ENCODE measurements at places on chromosomes 7 and 10.

DNA sequence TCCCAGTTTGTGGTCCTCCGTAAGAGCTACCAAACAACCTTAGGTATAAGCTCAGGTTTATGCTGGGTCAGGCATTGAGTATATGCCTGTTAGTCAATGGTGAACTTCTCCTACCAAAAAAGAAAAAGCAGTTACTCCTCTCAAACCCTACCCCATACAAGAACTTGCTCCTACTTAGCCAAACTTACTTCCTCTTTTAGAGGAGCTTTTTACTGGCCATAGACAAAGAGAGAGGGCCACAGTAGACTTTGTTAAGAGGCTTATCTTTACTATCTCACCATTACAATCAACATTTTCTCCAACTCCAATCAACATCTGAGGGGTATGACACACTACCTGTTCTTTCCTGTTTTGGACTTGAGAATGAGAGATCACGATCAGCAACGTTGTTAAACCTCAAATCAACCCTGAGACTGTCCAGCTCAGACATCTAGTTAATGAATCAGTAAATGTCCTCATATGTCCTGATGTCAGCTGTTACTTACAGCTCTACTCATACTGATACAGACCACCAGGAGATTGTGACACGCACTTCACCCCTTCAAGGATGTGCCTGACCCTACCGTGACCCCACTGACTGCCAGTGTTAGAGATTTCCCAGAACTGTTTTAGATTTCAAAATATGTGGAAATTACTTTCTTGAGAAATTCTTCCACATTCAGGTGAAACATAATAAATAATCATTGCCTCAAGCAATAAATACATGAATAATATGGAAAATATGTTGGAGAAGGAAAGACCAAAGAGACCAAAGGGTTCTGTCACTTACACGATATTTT, 18.4 kb upstream of the CCDC71L start:
- no peak for DNase-seq

DNA sequence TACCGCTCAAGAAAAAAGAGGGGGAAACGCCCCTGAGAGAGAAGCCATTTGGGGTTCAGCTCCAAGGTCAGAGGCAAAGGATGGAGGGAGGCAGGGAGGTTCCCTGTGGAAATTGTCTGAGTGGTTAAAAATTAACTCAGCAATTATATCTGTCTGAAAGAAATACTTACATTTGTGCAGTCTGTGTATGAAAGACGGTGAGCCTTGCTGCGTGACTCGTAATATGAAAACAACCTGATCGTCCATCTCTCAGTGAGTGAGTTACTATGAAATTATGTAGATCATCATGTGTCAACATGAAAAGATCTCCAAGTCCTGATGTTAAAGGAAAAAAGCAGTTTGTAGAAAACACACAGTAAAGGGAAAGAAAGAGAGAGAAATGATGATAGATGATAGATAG, 67.2 kb upstream of the FAM204A start:
- no peak for DNase-seq

GRCh38 chr7:84461093-84461492, 266.5 kb upstream of the SEMA3A start:
- no peak for DNase-seq

GRCh38 chr10:11828682-11829284, 5.6 kb downstream of the PROSER2 start:
- DNase-seq: no peak

DNA sequence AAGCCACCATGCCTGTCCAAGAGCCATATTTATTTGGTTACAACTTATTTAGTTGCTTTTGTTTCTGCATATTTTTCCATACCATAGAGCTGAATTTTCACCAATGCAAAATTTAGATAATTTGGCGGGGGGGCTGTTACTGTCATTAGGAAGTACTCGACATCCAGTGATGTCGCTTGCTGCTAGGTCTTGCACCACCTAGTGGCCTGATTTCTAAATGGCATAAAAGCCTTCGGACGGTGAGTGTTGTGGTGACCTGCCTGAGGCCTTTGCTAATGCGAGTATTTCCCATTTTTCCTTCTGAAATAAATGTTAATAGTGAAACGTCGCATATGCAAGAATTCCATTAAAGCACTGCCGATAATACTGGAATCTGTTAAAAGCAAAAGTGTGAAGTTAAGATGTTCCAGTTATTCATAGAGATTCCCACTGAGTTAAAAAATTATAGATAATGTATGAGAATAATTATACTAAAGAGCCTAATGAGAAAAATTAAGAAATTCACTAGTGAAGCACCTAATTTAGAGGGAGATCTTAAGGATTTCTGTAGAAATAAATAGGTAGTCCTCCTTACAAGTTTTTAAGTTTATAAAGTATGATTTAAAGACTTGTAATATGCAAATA, 86.1 kb upstream of the DNAJB6 start:
- no peak for DNase-seq

DNA sequence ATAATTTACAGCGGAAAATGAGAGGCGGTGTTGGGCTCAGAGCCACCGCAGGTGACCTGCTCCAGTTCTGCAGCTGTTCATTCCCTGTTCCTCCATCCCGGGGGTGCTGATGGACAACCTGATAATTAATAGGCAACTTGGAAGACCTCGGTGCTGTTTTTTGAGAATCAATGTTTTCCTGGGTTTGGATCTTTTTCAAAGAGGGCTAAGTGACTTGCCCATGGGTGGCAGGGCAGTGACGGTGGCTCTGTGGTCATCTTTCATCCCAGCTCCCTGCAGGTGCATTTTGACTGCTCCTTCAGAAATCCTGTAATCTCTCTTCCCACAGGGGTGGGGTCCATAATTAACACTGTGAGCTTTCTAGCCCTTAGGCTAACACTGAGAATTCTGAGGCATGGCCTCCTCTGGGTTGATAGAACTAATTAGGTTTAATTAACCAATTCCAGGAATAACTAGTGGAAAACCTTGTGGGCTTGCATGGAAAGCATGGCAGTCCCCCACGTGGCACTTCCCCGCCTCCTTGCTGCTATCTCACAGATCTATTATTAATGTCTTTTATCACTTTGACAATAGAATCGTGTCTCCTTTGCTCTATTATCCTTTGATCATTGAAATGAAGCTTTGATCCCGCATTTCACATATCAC, 217.9 kb downstream of the GLRX3 start:
- no peak for DNase-seq

GRCh38 chr7:106178593-106179134, 66.6 kb upstream of the SYPL1 start:
- no peak for DNase-seq

GRCh38 chr10:33422471-33423153, 88.1 kb upstream of the NRP1 start:
- no peak for DNase-seq

- no peak for DNase-seq
Measured at GRCh38 chr10:99700649-99701048, 31.3 kb downstream of the COX15 start.

- DNase-seq: no peak
Measured at GRCh38 chr10:93462881-93463280, 19.3 kb downstream of the MYOF start.

DNA sequence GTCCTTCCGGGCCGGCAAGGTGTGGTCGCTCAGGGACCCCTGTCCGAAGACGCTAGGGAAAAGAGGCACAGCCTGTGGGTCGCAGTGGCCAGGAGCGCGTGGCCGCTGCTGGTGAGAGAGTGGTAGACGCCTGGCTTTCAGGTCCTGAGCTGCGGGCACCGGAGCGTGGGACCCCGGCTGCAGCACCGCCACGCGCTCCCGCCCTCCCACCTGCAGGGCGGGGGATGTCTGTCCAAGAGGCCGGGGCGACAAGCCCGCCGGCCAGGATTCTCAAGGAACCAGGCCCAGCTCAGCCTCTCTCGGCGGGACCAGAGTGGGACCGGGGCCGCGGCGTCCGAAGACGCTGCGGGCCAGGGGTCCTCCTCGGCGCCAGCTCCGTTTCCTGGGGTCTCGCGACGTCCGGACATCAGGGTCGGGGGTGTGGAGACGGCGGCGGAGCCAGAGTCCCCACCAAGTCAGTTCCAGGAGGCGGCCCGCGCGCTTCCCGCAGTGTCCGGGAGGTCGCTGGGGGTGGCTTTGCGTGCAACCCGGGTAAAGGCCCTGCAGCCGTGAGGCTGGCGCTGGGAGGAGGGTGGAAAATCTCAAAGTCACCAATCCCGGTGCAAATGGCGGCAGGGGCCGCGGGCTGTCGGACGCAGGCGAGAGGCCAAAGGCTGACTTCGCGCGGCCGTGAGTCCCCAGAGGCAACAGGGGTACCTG, 5.5 kb downstream of the ZNF503 start:
- DNase-seq: no peak

- DNase-seq: no peak
Measured at GRCh38 chr10:88070080-88070880, 206.9 kb downstream of the PTEN start.

DNA sequence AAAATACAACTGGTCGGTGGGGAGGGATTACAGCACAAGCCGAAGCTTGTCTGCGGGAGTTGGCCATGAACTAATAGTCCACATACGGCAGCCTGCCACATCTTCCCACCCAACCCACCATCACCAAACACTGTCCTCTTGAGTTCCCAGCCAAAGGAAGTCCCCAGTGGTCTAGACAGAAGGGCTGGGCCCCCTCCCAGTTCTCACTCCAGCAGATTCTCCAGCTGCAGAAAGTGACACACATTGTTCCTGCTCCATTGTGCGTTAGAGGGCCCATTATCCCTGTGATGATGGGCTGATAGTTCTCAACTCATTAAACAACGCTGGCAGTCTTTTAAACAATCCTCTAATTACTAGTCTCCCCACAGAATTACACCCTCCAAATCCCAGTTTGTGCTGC, 148.0 kb downstream of the FGFR2 start:
- no peak for DNase-seq

DNA sequence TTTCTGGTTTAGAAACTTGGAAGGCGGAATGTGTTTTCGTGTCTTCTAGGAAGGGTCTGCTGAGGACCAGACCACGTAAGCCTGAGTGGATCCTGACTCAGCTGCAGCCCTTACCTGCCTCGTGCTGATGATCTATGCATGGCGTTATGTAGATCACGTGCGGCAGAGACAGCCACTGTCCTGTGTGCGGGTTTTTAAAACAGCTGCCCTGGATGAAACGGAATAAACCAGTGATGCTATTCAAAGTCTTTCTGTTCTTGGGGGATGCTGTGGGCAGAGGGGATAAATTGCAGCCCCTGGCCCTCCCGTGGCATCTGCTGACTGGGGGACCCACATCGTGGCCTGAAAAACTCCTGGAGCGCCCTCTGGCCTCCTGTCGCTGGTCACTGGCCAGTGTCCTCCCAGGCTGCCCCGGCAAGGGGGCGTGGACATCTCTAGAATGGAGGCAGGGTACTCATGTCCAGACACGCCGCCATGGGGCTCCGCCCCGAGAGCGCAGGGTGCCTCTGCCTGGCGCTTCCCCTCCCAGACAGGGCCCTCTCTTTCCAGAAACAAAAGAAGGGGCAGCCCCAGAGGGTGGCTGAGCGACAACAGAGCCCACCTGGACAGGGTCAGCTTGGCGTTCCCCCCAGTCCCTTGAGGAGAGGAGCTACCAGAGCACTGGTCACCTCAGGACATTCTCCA, 13.2 kb downstream of the ALKBH4 start:
- no peak for DNase-seq

GRCh38 chr10:15236340-15236739, 67.8 kb upstream of the NMT2 start:
- DNase-seq: no peak

DNA sequence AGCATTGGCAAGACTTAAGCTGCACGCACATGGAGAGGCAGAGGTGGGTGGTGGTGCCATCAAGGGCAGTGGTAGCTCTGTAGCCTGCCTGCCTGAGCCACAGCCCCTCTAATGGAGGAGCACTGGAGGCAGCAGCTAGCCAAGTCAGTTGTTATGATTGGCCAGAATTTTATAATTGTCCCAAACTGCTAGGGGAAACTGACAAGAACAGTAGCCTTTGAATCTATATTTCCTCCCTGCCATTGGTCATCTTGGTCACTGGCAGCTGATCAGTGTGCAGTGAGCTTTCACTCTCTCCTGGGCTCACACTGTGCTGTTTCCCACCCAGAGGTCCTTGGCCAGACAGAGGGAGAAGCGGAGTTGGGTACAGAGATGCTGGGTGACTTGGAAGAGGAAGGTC, 9.6 kb upstream of the ZNF783 start:
- DNase-seq: no peak

DNA sequence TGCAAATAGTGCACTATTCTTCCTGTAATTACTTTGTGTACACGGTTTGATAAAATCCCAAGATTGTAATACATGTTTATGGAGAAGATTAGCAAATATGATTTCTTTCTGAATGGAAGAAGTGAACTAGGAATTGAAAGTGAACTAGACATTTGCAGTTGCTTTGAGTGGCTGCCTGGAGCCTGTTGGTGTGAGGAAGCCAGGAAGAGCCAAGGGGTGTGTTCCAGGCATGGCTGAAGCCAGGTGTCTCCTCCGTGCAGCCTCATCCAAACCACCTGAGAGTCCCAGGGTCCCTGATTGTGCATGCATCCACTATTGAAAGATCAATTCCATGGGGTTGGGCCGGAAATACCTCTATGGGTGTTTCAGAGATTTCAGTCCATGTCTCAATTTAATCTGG, 253.1 kb upstream of the SHH start:
- DNase-seq: no peak

GRCh38 chr10:26706206-26706605, 8.7 kb downstream of the PDSS1 start:
- no peak for DNase-seq

- no peak for DNase-seq
Measured at GRCh38 chr7:38512291-38512690, 118.9 kb downstream of the AMPH start.

DNA sequence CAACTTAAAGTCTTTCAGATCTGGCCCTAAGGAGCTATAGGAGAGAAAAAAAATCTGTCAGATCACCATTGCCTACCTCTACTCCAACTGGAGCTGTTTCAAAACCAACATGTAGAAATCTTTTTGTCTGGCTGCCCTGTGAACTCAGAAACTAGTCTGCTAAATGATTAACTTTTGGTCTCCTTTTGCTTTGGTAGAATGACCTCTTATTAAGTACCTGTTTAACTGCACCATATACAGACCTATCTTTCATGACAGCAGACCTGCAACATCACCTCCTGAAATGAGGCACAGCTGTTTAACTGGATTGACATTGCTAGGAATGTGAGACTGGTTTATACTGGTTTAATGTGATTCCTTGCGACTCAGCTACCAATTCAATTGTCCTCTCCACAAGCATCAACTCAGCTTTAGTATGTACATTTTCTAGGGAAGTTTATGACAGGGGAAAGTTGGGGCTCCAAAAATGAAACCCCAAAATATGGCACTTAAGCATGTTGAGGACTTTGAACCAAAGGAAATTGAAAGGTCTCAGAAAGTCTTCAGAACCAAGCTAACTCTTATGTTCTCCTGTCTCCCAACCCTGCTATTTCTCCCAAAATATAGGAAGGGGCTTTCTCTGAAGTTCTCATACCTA, 1.8 kb downstream of the CYP3A43 start:
- DNase-seq: no peak

DNA sequence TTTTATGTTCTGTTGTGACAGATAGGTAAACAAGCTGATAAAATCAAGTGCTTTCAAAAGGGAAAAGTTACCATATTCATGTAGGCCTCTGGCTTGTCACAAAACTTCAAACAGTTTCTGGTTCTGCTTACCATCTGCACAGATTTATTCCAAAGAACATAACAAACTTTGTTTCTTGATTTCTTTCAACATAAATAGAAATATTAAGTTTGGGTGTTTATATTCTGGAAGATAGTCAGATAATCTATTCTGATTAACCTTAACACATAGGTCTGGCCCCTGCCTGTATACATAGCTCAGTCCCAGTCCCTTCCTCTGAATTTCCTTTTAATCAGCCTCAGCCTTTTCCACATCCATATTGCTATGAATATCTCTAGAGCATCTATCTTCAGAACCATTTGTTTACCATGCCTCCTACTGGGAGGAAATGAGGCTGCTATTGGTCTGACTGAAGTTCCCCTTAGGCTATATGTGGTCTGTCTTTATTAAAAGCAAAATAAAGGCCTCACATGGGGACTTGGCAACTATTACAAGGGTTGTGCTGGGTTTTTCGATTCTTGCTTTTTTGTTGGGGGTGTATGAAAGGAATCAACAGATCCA, 319.0 kb downstream of the HPSE2 start:
- no peak for DNase-seq
